BE2C (cell line): ENCODE measurements at places on chromosomes 2 and 18.

- DNase-seq, result no peak
These were observed 41.2 kb upstream of the HS6ST1 start for GRCh38 chr2:128359841-128360240.

DNA sequence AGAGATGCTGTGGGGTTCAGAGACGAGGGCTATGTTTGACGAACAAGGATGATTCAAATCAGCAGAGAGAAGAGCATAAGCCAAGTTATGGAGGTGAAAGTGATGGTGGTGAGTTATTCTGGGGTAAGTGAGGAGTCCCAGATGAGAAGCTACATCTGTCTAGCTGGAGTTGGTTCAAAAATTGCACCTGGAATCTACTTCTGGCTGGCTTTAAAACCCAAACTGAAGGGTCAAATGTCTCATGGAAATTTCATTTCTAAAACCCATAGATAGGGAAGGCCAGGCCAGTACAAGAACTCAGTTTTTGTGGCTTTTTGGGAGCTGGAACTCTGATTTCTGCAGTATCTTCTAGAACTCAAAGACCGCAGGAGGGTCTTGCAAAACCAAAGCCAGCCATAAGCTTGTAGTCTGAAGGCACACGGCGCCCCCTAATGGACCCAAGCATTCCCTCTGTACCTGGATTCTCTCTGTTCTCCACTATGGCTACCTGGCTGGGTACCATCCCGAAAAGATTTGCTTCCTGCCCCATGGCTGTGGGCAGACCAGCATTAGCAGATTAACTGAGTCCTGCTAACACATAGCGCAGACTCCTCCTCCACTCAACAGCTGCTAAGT lies 229.1 kb upstream of the SLC14A2 start:
- peak; percentile 28 for DNase-seq

GRCh38 chr2:62716768-62717167 lies 11.3 kb downstream of the EHBP1 start:
- DNase-seq, result no peak

DNA sequence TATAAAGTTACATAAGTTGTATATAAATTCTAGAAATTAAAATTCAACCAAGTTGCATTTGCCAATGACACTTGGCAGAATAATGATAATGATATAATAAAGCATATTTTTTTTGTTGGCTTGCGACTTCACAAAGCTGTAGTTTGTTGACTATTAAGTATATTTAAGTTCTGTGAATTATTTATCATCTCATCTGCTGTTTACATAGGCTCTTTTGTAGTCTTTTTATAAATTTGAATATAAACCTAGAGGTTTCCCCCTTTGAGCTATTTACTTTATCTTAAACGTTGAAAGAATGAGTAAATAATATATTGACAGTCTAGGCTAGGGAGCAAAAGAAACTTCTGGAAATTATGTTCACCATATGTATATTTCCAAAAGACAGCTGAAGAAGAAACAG lies 32.9 kb downstream of the C18orf63 start:
- DNase-seq, result no peak

DNA sequence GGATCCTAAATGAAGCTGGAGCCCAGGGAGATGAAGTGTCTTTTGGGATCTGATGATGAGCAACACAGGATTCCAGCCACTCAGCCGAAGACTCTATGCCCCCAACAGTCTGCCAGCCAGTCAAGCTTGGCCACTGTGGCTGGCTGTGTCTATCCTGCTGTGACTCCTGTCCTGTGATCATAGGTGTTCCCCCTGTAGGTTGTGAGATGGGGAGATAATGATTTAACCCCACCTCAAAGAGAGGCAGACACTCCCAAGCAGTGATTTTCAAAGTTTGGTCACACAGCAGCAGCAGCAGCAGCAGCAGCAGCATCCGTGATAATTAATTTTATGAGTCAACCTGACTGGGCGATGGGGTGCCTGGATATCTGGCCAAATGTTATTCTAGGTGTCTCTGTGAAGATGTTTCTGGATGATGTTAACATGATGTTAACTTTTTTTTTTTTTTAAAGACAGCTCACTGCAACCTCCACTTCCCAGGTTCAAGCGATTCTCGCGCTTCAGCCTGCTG lies 21.4 kb upstream of the RHOB start:
- no peak for DNase-seq

DNA sequence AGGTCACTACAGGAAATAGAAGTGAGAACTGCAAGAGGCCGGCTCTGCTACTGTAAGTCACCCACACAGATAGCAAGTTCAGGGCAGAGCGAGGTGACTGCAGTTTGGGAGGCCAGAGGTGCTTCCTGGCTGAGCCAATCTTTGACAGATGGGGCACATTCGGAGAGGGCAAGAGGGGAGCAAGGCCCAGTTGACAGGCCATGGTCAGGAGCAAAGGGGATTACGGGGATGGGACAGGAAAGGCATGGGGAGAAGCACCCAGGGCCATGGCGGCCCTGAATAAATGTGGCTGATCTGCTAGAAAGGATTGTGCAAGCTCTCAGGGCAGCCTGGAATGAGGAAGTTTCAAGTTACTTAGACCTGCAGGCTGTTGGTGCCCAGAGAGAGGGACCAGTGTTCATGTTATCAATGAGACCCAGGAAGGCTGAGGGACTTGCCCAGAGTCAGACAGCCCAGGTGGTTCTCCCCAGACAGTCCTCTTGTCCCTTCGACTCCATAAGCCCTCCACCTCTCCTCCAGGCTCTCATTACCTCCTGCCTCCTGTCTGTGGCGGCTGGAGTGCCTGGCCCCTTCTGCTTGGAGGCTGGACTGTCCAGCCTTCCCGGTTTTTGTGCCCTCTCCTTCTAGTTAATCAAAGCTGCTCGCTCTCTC lies 123.3 kb downstream of the CTIF start:
- no peak for DNase-seq

GRCh38 chr2:187372213-187372612 lies 75.8 kb downstream of the CALCRL start:
- no peak for DNase-seq

DNA sequence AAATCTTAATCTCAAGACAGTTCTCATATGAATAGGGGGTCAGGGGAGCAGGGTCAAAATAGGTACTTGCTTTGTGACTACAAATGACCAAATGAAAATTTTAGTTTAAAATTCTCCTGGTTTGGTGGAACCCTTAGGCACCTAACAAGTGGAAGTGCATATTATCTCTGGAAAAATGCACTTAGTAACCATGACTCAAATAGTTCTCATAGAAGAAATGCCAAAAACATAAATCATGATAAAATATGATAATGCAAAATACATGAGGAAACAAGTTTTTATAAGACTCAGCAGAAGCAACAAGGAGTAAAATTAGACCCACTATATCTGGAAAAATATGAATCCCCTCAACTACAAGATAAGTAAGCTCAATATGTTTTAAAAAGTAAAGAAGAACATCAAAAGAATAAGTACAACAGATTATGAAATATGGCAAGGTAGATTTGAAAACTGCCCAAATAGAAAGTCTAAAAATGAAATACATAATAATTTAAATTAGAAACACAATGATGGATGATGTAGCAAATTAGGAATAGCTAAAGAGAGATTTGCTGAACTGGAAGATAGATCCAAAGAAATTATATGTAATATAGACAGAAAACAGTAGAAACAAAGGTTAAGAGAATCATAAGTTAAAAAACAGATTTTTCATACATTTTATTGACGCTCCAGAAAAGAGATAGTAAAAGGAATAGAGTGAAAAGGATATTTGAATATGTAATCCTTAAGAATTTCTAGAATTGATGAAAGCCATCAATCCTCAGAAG lies 308.3 kb downstream of the SETBP1 start:
- DNase-seq, result no peak

- peak; percentile 42 for DNase-seq
These were observed 93.9 kb downstream of the EVA1A start for GRCh38 chr2:75466708-75467311.

GRCh38 chr2:156563994-156564753 lies 128.0 kb downstream of the GPD2 start:
- DNase-seq, result no peak

DNA sequence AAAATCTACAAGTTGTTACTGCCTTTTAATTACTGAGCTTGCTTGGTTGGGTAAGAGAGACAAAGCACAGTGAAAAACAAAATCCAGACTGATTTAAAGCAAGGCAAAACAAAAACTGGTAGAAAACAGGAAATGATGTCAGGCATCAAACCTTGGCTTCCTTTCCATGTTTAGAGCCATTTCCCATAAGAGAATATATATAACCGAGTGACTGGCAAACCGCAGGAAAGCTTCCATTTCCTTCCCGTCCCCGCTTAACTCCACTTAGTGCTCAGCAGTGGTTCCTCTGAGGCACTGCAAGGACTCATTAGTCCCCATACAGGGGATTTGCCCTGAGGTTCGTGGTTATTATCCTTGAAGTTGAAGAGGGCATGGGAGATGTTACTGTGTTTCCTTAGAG lies 446.3 kb downstream of the LPIN1 start:
- no peak for DNase-seq

GRCh38 chr18:78455386-78455785 lies 524.2 kb upstream of the SALL3 start:
- DNase-seq, result no peak

DNA sequence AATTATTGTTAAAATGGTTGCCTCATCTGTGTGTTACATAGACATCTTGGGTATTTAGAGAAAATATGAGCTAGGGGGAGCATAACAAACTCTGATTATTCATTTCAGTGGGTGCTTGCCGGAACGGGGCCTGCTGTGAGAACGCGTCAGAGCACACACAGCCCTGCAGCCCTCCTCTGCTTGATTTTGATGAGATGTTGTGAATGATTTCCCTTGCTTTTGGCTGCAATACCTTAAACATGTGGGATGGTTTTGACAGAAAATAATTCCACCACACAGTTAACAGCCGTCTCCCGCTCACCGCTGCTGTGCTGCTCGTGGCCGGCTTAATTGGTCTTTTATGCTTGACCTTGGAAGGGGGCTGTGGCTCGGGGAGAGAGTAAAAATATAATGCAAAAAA lies 49.9 kb upstream of the TXNDC2 start:
- DNase-seq, result no peak

GRCh38 chr2:138187221-138187620 lies 222.9 kb downstream of the HNMT start:
- no peak for DNase-seq

GRCh38 chr2:80185091-80185490 lies 119.5 kb downstream of the LRRTM1 start:
- DNase-seq, result no peak

- DNase-seq, result no peak
These were observed 4.0 kb downstream of the LPIN1 start for GRCh38 chr2:11750422-11750821.

- no peak for DNase-seq
These were observed 10.0 kb downstream of the LRATD1 start for GRCh38 chr2:14642499-14642898.

GRCh38 chr2:27306573-27307286 lies 1.5 kb downstream of the UCN start:
- DNase-seq, result peak; percentile 40

GRCh38 chr2:224039080-224039769 lies at the start of gene SERPINE2:
Gene SERPINE2 (minus strand): TSS chr2:224039286. CDS start chr2:224001900, 37,386 bp downstream.
- DNase-seq, result peak; percentile 42

DNA sequence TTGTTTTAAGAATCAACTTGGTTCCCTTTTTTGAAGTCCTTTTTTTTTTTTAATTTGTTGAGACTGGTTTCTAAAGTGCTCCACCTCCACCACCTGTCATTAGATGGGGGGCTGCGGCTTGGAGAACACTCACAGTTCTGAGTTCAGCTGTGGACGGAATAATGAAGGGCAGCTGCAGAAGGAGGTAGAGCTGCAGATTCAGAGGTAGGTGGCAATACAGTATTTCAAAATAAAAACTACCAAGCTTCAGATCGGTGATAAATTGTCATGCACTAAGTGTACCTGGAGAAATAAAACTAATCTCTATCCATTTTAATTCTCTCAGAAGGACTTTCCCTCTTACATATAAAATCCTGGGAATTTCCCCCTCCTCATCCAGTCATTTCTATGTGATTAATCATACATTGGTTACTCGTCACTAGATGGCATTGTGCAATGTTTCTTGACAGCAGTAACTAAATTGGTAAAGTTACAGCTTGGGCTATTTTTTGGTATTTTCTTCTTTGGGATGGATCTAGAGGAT lies 81.1 kb upstream of the SLC39A10 start:
- DNase-seq, result no peak

DNA sequence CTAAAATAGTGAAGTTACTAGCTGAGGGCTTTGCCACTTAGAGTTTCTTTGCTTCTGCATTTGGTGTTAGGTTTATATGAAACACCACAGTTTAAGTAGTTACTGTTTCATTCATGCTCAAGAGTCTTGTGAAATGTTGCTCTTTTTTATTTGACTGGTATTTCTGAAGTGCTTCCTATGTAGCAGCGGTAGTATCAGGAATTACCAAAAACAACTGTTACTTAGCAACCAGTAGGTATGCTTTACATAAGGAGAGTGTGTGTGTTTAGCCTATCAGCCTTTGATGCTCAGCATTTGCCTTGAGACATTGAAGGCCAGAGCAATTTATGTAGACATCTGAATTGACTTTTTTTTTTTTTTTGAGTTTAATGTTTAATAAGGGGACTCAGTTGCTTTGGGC lies 3.6 kb downstream of the DIS3L2 start:
- DNase-seq, result no peak

DNA sequence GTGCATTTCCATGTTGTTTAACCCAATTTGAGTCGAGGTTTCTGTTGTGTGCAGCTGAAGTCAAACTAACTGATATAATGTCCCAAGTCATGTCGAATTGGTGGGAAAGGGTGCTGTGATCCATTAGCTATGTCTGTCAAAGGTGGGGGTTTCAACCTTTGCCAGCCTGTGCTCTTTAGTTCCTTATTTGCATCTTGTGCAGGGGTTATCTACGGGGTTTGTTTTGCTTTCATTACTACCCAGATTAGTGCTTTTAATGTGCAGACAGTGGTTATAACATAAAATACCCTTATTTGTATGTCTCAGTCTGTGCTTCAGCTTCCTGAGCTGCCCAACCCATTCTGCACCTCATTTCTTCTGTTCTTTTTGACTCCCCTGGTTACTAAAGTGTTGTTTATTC lies 271.9 kb upstream of the CXCR4 start:
- DNase-seq, result no peak

DNA sequence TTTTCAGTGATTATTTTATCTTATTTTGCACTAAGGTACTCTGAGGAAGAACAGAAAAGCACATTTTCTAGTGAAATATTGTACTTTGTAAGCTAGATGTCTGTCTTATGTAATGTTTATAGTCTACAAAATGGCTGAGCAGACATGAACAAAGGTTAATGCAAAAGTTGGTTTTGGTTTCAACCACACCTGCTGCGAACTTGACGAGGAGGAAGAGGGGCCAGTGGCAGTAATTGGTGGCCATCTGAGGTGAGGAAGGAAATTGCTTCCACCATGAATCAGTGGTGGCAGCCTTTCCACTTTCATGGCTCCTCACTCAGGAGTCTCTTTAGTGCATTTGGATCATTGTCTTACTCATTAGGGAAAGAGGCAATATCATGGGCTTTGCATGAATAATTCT lies 894.2 kb downstream of the CNTNAP5 start:
- no peak for DNase-seq

DNA sequence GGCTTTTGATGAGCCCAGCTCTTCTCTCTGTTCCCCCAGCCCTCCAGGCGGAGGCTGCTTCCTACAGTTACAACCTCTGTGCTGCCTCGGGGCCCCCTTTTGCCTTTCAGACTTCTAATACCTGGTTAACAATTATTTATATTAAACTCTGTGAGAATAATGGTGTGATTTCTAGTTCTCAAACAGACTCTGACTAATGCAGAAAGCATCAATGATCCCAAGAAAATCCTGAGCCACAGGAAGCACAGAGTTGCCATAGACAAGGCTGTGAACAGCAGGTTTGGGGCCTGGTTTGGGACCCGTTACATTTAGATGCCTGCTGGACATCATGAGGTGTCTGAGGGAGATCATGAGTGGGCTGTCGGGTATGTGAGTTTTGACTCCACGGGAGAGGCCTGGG lies 37.4 kb upstream of the MYO3B start:
- no peak for DNase-seq
